Left renal pelvis (tissue), 4 donors: ENCODE measurements at places on chromosomes 16 and 17.

- DNase-seq = peak; percentile 31
Measured at GRCh38 chr17:17693253-17694168, 12.3 kb downstream of the RAI1 start.

- no peak for DNase-seq
Measured at GRCh38 chr16:50833929-50834328, 92.0 kb downstream of the CYLD start.

GRCh38 chr16:704552-705380 lies 835 bp downstream of the FBXL16 start:
- no peak for DNase-seq

DNA sequence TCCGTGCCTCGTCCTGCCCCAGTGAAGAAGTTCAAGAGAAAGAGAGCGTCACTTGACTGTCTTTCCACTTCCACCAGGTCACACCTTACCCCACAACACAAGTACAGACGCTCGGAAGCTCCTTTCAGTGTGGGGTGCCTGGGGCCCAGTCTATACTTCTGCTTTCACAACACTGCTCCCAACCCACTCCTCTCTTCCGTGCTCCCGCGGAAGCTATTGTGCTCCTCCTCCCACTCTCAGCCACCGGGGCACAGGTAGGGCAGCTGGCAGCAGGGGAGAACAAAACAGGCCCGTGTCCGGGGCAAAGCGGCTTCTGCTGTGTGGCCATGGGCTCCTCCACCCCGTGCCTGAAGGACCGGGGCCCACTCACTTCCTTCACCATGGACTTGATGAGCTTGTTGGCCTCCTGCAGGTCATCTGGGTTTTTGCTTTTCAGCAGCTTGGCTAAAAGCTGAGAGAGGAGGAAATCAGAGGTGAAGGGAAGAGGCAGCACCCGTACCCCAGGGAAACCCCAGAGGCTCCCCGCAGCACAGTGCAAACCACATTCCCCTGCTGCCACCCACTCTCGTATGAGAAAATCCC lies 18.9 kb downstream of the GGA3 start:
- DNase-seq = no peak
